Forelimb muscle (tissue), 1 donor: ENCODE measurements at places on chromosomes 7 and 10. TPM values are rescaled to one million over a fixed set of nuclear protein-coding genes. Genes with fewer than 3 reads are reported as not detected.

DNA sequence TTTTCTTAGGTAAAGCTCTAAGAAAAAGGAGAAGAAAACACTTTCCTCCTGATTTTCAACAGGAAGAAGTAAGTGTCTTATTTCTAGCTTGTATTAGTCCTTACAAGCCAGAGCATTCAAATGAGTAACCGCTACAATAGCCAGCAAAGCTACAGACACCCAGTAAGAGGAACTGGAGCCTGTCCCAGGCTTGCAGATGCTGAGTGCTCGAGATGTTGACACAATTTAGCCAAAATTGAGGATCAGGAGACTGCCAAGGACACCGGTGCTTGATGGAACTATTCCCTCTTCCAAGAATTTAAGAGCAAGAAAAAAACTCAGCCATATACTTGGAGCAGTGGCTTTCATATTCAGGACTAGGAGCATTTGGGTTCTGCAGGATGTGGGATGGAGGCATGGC is 149.3 kb upstream of the DPP6 start:
- peak; percentile 58 for DNase-seq

DNA sequence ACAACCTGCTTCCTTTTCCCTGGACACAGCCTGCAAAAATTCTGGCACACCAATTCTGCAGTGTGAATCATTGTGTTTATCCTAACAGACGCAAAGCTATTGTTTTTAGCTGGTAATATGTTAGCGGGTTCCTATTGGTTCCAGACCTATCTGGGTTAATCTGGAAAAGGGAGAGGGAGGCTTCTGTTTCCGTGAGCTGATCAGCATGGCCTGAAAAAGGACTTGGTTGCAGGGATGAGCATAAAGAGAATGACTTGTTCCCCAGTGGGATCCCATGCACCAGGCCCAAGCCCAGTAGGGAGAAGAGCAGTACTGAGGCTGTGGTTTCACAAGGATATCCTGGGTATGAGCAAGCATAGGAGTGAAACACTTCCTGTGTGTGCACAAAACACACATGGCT is 78.4 kb downstream of the PDE1C start:
- no peak for DNase-seq

ASB10 gene
- polyA plus RNA-seq: 6.2 TPM

DNA sequence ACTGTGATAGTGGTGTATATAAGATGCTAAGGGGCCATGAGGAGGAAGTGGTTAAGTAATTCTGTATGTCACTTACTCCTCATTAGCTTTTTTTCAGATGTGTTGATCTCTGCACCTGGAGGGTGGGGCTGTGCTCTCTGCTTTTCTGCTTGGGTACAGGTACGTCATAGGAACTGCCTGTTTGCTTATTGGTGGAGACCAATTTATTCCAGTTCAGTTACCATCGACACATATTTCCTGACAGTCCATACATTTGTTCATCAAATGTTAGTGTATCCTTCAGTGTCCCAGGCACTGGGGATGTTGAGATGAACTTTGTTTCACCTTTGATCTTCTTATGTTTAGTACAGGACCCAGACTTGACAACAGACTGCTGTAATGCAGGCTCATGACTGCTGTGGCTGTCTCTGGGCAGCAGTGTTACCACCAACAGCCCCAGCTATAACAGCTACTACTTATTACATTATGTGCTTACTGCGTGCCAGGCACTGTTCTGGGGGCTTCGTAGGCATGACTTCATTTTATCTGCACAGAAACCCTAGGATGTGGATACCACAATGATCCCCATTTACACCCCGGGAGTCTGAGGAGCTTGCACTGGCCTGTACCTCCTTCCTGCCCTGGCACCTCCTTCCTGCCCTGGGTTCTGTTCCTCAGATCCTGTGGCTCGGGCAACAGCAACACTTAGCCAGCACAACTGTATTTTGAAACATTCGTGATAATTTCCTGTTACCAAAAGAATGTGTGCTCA is 87.4 kb downstream of the BUB3 start:
- DNase-seq: no peak

- no peak for DNase-seq
Observed at GRCh38 chr10:23512355-23513058, 73.6 kb downstream of the OTUD1 start.

RASSF4 gene
- polyA plus RNA-seq: 78.0 TPM

- no peak for DNase-seq
Observed at GRCh38 chr7:96901822-96902445, 103.4 kb upstream of the DLX6 start.

SLC16A12 gene
- 1.2 TPM for polyA plus RNA-seq

GRCh38 chr10:127925471-127926207 is 18.7 kb downstream of the PTPRE start:
- no peak for DNase-seq

GRCh38 chr7:102192790-102193189 is 93.9 kb upstream of the SH2B2 start:
- no peak for DNase-seq

TMEM254 gene
- polyA plus RNA-seq: 13.9 TPM

PCLO gene
- 0.29 TPM for polyA plus RNA-seq

DNA sequence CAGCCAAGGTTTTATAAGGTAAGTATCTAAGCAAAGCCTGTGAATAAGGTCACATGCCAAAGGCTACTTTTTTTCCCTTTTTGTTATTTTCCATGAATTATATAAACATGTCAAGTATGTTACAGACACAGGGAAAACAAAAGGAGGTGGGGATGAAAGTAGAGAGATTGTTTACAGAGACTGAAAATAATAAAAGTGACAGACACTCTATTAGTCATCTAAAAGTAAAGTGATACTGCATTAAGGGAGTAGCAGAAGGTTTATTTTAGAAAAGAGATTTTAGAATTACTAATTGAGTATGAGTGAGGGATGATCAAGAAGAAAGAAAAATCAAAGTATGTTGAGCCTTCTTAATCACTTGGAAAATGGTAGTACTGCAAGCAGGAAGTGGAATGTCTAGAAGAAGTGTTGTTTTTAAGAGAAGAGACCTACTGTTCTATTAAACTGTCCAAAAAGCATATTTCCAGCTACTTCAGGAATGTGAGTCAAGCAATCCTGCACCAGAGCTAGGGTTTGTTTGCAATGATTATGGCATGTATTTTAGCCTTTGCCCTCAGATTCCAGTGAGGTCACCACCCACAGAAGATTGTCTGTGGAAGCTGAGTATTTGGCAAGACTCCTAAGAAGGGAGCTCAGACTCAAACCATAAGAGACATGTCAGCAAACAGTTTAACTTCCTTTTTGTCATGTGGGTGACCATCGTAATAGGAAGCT is 177.9 kb upstream of the PLXDC2 start:
- DNase-seq: no peak

ZNF727 gene
- 0.11 TPM for polyA plus RNA-seq

DNA sequence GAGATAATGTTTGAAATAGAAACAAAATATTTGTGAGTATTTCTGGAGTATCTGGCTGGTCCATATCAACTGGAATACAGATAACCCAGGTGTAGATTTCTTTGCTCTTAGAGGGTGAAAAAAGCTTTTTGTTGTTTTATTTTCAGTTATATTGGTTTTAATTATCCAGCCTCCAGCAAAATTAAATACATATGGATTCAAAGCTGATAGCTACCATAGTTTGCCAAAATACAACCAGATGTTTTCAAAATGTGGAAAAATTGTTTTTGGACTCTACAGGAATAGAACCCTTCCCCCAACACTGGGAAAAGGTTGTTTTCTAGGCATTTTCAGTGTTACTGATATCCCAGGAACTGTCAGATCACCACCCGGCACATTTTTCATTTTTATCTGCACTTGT is 30.1 kb downstream of the LRRC17 start:
- DNase-seq: peak; percentile 32

MACROH2A2 gene
- 21.2 TPM for polyA plus RNA-seq

FAM20C gene
- polyA plus RNA-seq: 32.0 TPM

GRCh38 chr7:36717586-36717985 is 6.7 kb downstream of the AOAH start:
- DNase-seq: no peak

GRCh38 chr7:26705567-26705966 is 158.8 kb downstream of the SKAP2 start:
- peak; percentile 70 for DNase-seq

EVX1 gene
- polyA plus RNA-seq: not detected

DNA sequence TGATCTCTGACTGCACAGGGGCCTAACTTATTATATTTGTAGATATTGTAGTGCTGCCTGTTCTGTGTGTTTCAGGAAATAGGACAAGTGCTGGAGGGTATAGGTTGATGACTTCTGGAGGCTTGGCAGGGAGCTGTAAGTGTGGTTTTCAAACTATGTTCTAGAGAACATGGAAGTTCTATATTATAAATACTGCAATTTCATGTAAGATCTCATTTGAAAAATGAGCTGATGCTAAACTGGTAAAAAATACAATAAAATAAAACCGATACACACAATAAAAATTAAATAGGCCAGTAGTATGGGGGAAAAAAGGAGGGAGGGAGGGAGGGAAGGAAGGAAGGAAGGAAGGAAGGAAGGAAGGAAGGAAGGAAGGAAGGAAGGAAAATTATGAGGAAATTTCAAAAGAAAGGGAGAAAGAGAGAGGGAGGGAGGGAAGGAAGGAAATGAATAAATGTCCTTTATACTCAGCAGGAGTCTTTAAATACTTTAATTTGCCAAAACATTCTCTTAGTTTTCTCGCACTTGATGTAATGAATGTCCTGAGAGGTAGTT is 181.3 kb downstream of the KIAA1217 start:
- no peak for DNase-seq

ANKIB1 gene
- 24.7 TPM for polyA plus RNA-seq

GPR146 gene
- polyA plus RNA-seq: 4.4 TPM

NUDT13 gene
- 4.0 TPM for polyA plus RNA-seq

DNA sequence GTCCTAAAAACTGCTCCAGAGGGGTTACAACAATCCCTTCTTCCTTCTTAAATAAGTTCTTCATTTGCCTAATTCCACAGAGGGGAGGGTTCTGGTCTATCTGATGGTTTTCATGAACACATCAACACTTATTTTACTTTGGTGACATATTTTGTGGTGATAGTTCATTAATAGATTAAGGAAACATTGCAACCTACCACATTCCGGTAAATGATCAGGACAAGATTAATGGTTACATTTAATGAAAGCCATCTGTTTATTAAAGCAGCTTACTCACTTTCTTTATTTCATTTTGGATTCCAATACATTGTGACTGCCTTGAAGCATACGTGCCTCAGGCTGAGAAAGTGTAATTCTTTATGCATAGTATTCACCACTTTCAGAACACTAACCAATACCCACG is 101.0 kb downstream of the SKIDA1 start:
- no peak for DNase-seq

DNA sequence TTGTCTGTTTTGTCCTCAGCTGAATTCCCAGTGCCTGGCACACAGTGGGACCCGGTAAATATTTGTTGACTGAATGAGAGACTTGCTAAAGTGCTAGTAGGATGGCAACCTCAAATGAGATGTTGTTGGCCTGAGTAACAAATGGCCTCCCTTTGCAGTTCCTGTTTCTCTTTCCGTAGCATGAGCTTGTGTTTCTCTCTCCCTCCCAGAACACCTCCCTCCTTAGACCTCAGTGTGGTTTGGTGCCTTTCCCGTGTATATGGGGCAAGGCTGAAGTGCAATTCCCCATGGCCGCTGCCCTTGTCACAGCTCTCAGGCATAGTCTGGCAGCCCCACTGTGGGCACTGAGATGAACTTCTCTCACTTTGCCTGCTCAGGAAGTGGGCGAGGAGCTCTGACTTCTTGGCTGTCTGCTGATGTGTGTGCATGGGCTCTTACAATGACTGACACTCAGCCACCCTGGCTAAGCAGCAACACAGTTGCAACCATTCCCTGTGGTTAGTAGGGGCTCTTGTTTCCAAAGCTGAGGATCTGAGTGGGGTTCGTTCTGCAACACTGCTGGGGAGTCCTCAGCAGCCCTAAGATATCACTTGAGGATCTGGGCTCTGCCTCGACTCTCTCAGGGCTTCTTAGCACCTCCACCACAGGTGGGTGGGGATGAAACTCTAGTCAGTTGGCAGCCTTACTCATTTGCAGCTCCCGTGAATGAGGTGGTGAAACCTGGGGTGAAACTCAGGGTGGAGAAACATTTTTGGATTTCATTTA is 136.1 kb downstream of the ICA1 start:
- no peak for DNase-seq

DNA sequence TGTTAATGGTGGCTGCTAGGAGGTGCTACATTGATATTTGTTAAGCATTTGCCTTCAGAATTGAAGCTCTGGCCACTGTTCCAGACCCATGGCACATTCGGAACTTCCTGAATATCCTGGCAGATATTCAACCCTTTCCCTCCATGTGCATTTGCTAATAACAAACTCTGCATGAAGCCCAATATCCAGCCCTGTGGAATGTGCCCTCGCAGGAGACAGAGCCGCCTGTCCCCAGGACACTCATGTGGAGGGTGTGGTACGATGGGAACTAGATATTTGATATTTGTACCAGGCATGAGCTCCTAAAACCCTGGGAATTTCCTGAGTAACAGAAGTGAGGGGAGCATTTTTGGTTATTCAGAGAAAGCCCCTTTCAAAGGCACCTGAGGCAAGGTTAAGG is 21.6 kb upstream of the ARHGAP22 start:
- DNase-seq: no peak

- DNase-seq: no peak
Observed at GRCh38 chr10:13949844-13950542, 363.2 kb downstream of the PRPF18 start.

STAMBPL1 gene
- 6.5 TPM for polyA plus RNA-seq

- no peak for DNase-seq
Observed at GRCh38 chr7:144682581-144683280, 153.1 kb downstream of the TPK1 start.

- no peak for DNase-seq
Observed at GRCh38 chr7:4113976-4114375, 568.1 kb upstream of the FOXK1 start.

WEE2 gene
- polyA plus RNA-seq: 0.09 TPM

WNT8B gene
- 0.10 TPM for polyA plus RNA-seq

GRCh38 chr7:112503361-112503972 is 22.7 kb downstream of the LSMEM1 start:
- DNase-seq: no peak

DNA sequence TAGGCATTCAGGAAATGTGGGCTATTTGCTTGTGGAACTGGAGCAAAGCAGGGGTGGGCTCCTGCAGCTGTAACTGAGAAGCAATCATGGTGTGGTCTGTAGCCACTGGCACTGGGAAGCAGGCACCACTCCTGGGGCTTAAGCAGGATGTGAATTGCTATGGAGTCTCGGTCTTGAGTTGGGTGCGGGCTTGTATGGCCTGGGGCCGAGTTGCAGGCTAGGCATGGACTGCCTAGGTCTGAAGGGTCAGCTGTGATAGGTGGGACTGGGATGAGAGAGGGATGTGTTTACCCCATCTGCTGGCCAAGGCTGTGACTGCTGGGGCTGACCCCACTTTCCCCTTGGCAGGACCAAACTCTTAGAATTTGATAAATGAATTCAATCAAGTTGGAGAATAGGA is 43.0 kb downstream of the ADCY1 start:
- no peak for DNase-seq
